CD4-positive, alpha-beta T cell (primary cell): ENCODE measurements at places on chromosomes 13 and 19. TPM values are rescaled to one million over a fixed set of nuclear protein-coding genes. Genes with fewer than 3 reads are reported as not detected.

GRCh38 chr19:54481326-54481930 lies 8.3 kb upstream of the CDC42EP5 start:
- DNase-seq: no peak

The NKPD1 gene
- total RNA-seq: 0.73 TPM

- DNase-seq: no peak
These were observed 35.4 kb downstream of the ARHGAP35 start for GRCh38 chr19:46896076-46896794.

DNA sequence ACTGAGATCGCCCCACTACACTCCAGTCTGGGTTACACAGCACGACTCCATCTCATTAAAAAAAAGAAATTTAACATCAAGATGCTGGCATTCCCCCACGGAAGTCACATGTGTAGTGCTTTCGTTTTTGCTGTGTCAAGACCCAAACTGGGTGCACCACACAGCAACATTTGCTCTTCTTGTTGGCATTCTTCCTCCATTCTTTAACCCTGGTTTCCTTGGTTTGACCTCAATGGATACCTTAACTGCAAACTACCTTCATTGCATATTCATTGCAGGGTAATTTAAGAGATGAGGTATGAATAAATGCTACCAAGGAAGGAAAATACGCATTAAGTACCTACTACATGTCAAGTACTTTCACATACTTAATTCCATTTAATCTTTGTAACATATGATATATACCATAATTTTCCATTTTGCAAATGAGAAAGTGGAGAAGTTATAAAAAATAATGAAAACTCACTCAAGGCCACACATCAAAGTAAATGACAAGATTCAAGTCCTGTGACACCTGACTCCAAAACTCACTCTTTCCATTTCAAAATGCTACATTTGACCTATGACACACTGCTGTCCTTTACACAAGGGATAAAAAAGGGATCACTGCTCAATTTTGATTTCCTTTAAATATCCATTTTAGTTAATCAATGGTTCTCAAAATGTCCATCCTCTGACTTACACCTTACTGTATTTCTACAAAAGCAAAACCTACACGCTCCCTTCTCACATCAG lies 59.2 kb downstream of the STK24 start:
- DNase-seq: peak; percentile 76

- no peak for DNase-seq
These were observed 18.0 kb downstream of the MPND start for GRCh38 chr19:4361152-4362046.

The DACH1 gene
- 0.71 TPM for total RNA-seq

- DNase-seq: no peak
These were observed 2.8 kb downstream of the LMTK3 start for GRCh38 chr19:48508729-48509411.

The ZNF556 gene
- total RNA-seq: not detected

GRCh38 chr13:113763961-113764792 lies 5.2 kb downstream of the TMEM255B start:
- no peak for DNase-seq

- DNase-seq: no peak
These were observed 138.8 kb downstream of the RGCC start for GRCh38 chr13:41596190-41596589.

DNA sequence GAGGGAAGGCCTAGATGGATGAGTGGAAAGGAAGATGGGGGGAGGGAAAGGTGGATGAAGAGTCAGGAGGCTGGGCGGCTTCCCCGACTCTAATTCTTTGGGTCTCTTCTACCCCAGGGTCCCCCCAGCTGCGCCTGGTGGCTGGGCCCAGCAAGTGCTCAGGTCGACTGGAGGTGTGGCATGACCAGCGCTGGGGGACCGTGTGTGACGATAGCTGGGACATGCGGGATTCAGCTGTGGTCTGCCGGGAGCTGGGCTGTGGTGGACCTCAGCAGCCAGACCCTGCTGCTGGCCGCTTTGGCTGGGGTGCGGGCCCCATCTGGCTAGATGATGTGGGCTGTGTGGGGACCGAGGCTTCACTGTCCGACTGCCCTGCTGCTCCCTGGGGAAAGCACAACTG lies 9.5 kb downstream of the SSC5D start:
- DNase-seq: no peak

The ZFR2 gene
- total RNA-seq: 0.82 TPM

DNA sequence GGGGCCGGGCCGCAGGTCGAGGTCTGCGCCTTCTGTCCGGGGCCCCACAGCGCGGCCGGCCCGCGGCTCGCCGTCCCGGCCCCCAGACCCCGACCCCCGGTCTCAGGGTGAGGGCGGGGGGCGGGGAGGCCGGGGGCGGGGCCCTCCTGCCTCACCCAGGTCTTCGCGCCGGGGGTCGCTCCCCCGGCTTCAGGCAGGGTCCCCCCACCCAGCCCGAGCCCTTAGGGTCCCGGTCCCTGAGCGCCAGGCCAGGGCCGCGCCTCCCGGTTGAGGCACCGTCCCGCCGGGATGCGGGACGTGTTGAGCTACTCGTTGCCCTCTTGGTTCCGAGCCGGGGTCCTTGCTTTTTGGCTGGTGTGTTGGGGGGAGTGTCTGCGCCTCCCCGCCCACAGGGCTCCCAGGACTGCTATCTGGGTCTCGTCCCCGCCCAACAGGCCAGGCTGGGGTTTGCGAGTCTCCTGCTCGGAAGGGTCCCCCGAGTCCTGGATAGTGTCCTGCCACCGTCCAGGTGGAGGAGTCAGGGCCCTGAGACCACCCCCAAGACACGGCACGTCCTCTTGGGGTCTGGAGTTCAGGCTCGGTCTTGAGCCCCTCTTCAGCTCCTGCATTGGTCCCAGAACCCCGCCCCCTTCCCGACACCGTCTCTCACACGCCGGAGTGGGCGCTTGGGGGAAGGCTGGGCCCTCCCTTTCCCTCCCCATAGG lies 452 bp downstream of the PIAS4 start:
- DNase-seq: peak; percentile 40

DNA sequence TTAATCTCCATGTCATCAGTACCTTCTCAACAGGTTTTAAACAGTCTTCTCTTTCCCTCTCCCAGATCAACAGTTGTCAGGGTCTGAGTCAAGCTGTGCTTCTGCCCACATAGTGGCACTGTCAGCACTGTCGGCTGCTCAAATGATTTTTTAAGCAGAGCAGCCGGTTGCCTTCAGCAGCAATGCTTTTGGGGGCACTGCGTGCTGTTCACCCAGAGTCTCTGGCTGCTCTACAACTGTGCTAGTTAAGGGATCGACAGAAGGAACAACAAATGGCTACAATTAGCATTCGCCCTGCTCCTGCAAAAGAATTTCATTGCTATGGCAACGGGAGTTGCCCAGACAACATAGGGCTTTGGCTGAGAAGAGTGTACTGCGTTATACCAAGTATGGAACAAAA lies 412.9 kb downstream of the DIAPH3 start:
- no peak for DNase-seq

DNA sequence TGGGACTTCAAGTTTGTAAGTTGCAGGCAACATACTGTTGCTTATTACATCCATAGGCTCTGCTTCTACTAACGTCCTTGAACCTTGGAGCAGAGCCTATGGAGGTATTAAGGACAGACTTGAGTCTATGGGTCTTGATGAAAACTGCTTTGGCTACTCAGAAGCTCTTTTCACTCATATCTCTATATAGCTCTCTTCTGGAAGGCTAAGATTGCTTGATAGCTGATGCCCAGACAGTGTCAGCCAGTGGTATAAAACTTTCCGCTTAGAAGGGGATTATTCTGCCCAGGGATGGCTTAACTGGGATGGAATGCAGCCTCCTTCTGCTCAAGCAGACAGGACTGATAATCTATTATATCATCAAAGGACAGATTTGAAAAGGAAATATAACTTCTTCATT lies 25.6 kb upstream of the ESD start:
- no peak for DNase-seq

The GZMM gene
- 46.3 TPM for total RNA-seq

DNA sequence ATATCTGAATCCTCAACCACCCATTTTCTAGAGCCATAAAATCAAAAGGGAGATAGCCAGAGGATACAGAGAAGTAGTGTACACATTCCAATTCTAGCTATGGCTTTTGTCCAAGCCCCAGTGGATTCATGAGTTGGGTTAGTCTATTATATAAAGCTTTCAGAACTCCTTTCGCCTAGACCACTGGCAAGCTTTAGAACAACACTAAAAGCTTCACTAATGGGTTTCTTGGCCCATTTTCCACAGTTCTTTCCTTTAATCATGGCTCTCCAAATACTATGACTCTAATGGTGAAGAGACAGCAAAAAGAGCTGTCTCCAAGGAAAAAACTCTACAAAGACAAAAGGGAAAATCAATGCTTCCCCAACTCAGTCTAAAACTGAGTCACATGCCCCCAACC lies 48.2 kb upstream of the SLITRK5 start:
- DNase-seq: no peak

DNA sequence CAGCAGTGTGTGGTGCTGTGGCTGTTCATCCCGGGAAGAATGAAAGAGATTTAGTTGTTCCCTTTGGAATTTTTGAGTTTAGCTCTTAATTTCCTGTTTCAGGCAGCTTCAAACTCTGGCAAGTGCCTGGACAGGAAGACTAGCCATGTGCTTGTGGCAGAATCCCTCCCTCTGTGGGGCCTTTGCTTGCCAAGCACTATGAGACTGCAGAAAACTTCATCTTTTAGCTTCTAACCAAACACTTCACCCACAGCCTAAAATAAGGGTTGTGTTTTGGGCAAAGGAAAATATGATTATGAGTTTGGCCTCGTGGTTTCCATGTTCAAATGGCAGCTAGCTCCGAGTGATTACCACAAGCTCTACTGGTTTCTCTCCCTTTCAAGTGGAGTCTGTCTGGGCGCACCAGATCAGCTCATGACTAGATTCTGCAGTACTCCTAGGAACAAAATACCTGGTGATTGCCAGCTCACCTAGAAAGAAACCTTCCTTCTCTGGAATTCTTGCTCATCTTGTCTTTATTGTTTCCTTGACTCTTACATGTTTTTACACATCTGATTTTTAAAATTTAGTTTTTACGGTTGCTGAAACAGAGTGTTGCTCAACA lies 707.5 kb downstream of the SLITRK6 start:
- no peak for DNase-seq

GRCh38 chr13:39930544-39931444 lies 275.3 kb downstream of the COG6 start:
- no peak for DNase-seq

The ZNF132 gene
- total RNA-seq: 1.0 TPM

DNA sequence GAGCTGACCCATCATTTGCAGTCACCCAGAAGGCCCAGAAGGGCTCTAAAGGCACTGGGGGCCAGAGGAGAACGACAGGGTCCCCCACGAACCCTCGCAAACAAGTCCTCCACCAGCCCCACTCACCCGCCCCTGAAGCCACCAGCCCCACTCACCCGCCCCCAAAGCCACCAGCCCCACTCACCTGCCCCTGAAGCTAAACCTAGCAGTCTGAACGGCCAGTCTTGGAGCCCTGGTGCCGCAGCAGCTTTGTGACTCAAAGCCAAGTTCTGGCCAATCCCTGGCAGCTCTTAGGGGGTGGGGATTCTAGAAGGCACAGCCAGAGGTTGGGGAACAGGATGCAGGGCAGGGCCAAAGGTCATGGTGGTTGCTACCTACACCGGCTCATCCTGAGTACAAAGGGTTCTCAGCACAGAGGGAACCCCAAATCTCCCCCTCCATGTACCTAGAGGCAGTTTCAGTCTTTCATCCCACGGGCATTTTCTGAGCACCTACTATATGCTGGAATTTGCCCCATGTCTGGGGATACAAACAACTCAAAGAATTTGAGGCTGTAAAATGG lies at the start of gene IQCN:
Gene IQCN (minus strand): TSS at position 234 of the 562 bp plus-strand sequence. CDS start 4,974 bp downstream, outside the sequence.
- DNase-seq: no peak

The FOXA3 gene
- total RNA-seq: not detected

GRCh38 chr13:77544758-77545338 lies 9.3 kb downstream of the SCEL start:
- DNase-seq: no peak

The UGGT2 gene
- total RNA-seq: not detected

- peak; percentile 31 for DNase-seq
These were observed 75.8 kb upstream of the UBAC2 start for GRCh38 chr13:99124794-99125316.

GRCh38 chr13:43355774-43356173 lies 332.4 kb downstream of the DNAJC15 start:
- DNase-seq: no peak

DNA sequence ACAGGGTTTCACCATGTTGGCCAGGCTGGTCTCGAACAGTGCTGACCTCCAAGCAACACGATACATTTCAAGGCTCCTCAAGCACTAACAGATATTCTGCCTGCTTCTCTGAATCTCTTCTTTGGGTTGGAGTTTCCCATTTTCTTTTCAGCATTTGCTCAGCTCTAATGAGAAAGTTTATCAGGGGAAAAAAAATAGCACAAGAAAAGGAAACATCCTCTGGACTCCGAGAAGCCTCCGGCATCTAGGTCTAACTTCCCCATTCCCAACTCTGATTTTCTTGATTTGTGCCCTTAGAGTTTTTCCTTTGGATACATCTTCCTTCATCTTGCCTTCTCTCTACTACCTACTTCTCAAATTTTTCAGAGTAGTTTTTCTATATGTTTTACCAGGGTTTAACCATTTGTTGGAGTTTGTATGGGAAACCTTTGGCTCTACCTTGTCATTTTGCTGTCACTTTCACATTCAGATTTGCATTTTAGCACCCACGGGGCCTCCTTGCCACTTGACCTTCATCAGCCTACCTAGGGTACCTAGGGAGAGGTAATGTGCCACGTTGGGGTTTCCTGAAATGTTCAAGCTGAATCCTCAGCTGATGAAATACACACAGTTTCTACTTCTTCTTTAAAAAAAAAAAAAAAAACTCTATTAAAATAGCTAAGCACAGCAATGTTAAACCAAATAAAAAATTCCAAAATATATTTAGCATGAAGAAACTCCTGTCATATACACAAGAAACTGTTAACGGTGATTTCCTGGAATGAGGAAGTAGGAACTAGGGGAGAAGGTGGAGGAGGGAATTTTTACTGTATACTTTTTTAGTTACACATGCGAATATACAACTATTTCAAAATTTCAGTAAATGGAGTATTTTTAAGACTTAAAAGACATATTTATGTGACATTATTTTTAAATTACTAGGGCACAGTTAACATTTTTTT lies 5.1 kb upstream of the USP12 start:
- DNase-seq: no peak

The RDH8 gene
- total RNA-seq: not detected

DNA sequence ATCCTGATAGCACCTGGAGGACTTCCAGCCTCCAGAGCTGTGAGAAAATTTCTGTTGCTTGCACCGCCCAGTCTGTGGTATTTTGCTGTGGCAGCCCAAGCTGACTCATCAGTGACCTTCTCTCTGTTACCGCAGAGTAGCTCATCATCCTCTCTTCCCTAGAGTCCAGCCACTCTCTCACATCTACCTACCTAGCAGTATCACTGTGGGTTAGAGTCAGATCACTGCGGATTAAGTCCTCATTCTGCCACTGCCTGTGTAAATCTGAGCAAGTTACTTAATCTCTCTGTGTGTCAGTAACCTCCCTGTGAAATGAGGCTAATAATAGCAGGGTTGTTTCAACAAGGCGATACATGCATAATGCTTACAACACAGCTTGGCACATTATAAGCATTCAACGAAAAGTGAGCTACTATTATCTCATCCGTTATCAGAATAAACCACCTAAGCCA lies 40.3 kb upstream of the USPL1 start:
- DNase-seq: peak; percentile 2

The TBXA2R gene
- total RNA-seq: 0.75 TPM

The CFAP97D2 gene
- 0.52 TPM for total RNA-seq

- DNase-seq: no peak
These were observed 74.3 kb upstream of the ZNF43 start for GRCh38 chr19:21910318-21910717.
